ENCODE measurements at places on chromosomes 4 and X.

DNA sequence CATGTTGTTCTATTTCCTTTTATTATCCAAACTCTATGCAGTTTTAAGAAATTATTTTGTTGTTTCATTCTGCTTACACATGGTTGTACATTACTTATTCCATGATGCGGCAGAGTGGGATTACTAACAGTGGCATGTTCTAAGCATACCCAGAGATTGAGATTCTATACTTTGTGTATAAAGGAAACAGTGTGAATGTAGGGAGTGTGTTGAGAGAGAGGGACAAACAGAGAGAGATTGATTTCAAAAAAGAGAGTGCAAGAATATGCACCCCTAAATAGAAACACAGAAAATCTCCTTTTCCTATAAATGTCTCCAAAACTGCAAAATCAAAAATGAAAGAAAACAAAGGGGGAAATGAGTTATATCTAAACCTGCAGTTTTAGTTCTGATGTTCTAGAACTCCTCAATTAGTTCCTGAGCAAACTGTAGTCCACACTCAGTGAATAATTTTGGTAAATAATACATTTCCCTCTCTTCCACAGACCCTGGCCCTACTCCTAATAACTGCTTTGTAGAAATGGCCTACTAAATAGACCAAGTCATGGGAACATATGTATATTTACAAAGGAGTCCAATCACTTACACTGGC lies 31.0 kb downstream of the SLC9B1 start:
- DNase-seq: no peak

GRCh38 chr4:117577686-117578311 lies 456.5 kb upstream of the NDST3 start:
- no peak for DNase-seq

DNA sequence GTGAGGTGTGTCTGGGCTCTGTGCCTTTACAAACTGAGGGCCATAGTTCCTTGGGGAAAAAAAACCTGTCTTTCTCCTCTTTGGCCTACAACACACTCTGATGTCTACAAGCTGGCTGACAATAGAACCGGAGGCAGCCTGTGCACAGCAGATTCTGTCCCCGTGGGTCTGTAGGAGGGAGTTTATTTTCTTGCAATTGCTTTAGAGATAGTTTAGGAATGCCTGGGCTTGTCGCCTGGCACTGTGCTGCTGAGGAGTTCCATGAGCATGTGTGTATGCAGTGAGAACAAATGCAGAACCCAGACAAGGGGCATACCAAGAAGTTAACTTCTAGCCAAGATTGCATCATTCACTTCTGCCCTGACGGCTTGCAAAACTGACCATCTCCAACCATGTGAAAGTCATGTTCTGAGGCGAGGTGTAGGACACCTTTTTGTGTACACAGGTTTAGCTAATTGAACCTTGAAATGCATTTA lies 54.1 kb downstream of the CCNI start:
- no peak for DNase-seq

DNA sequence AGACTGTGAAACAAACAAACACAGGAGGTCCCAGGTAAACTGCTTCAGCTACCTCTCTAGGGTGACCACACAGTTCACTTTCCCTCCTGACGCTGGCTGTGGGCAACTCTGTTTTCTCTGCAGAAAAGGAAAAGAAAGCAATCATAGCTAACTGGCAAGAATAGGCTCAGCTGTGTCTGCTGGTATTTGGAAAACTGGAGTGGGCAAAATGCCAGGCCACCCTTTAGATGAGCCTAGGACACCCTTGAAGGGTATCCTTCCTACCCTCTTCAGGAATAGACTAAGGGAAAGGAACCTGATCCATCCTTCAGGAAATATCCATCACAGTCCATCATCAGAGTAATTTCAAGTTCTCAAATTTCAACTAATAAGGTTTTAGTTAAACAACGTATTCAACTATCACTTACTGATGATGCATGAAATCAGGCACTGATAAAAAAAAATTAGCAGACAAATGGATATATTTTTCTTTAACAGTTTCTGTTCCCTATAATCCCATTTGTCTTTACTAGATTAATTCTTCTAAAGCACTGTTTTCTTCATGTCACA lies 60.9 kb downstream of the CAMK2D start:
- DNase-seq: no peak

DNA sequence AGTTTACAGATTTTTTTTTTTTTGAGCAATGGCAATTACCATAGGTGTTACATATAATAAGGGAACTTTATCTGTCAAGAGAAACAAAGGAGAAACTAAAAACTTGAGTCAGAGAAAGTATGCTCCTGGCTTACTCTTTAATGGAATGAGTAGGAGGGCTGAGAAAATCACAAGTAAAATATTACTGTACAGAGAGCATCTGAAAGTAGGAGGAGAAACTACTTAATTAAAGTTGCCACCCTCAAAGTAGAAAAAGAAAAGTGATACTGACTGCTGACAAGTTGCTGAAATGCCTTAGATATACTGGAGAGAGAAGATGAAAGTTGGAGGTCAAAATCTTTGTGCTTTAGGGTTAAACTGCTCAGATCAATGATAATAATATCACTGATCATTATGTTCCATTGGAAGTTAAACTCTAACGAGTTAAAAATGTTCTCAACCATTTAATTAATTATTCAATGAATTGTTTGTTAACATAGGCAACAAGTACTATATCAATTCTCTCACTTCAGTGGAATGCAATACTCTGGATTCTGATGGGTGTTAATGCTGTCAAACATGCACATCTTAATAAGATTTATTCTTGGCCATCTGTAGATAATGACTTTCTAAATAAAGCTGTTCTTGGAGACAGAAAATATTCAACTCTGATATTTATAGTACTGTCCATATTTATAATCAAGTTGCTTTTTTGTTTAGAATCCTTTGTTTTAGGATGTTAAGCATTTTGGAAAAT lies 61.2 kb upstream of the CAMK2D start:
- DNase-seq: no peak

DNA sequence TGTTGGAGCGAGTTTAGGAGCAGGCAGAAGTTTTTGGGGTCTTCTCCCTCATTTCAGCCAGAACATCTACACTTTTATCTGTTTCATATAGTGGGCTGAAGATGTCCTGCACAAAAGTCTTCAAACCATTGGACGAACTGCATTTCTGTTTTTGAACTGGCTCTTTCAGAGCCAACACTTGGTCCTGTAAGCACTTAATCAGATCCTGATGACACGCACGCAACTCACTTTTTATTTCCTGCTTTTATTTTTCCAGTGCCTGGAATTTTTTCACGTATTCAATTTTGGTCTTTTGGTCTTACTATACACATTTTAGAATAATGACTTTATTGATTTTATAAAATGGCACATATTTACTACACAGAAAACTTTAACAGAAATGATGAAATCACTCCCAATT lies 40.2 kb upstream of the NKX3-2 start:
- no peak for DNase-seq

- DNase-seq: peak; percentile 58
Observed at GRCh38 chrX:48493890-48494364, 14.9 kb upstream of the PORCN start.

GRCh38 chr4:76704133-76704881 lies 193.6 kb downstream of the SOWAHB start:
- DNase-seq: no peak

- DNase-seq: no peak
Observed at GRCh38 chrX:111039606-111040005, 56.4 kb upstream of the PAK3 start.

- no peak for DNase-seq
Observed at GRCh38 chr4:3866813-3867129, 100.6 kb downstream of the ADRA2C start.

DNA sequence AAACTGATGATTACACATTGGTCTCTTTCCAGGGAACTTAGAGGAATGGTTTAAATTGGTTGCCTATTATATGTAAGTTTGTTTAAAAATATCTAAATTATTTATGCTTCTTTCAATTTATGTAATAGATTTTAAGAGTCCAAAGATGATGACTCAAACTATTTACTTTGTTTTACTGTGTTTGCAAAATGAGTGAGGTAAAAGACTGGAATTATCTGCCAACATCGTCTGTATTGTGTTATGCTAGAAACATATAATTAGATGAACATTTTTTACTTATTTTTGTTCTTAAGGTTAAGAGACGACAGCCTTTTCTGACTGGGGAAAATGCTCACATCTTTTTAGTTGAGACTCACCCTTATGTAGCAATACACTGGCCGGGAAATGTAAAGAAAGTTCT lies 51.1 kb upstream of the SYTL5 start:
- DNase-seq: no peak

DNA sequence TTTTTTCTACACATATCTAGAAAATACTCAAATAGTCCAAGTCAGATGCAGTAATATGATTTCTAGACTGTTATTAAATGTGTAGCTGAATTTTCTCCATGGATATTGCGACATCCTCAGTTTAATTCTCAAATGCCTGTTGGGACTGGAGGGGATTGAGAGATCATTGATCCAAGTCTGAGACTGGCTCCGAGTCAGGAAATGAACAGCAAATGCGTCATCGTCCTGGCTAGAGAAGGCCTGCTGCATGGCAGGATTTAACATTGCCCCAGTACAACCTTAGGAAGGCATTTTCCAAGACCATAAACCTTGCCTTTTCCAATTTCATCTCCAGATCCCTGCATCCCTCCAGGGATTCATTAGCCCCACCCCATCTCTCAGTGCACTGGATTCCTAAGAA lies 56.6 kb upstream of the SLC6A14 start:
- DNase-seq: no peak

DNA sequence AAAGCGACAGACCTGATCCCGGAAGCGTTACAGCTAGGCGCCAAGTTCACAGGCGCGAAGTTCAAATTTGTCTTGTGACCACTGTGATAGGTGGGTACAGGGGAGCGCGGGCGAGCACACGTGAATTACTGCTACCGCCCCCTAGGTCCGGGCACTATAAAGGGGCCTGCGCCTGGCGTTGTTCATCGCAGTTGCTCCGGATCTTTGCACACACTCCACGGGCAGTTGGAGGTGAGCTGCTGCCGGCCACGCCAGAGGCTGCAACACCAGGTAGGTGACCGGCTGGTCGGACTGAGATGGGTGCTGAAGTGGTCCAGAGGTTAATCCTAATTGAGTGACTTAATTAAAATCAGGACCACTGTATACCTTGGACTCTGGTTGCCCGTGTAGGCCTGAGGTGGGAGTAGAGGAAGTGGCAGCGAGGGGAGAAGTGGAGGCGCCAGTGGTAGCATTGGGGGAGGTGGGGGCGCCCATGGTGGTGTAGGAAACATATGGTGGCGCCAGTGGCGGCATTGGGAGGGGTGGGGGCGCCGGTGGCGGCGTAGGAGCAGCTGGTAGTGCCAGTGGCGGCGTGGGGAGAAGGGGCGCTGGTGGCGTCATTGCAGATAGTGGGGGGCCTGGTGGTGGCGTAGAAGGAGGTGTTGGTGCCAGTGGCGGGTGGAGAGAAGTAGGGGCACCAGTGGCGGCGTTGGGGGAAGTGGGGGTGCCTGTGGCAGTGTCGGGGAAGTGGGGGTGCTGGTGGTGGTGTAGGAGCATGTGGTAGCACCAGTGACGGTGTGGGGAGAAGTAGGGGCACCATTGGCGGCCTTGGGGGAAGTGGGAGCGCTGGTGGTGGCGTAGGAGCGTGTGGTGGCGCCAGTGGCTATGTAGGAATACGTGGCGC lies at the start of gene GCNA:
TSS of gene GCNA (plus strand) at position 185 of the 883 bp plus-strand sequence. CDS start 2,385 bp downstream, outside the sequence.
- DNase-seq: no peak
